ENCODE measurements at places on chromosomes 6 and 20.

DNA sequence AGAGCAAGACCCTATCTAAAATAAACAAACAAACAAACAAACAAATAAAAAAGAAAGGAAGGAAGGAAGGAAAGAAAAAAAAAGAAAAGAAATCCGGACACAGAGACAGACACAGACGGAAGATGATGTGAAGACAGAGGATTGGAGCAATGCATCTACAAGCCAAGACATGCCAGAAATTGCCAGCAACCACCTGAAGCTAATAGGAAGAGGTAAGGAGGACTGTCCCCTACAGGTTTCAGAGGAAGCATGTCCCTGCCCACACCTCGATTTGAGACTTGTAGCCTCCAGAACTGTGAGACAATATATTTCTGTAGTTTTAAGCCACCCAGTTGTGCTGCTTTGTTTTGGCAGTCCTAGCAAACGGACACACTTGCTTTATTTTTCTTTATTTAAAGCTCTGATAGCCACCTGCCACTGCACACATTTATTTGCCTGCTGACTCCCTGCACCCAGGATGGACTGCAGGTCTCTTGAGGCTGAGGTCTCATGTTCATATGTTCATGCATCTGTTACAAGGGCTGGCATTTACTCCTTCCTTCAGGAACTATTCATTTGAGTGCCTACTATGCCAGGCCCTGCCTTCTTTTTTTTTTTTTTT lies 20.7 kb upstream of the ZMYND8 start:
- no peak for DNase-seq

DNA sequence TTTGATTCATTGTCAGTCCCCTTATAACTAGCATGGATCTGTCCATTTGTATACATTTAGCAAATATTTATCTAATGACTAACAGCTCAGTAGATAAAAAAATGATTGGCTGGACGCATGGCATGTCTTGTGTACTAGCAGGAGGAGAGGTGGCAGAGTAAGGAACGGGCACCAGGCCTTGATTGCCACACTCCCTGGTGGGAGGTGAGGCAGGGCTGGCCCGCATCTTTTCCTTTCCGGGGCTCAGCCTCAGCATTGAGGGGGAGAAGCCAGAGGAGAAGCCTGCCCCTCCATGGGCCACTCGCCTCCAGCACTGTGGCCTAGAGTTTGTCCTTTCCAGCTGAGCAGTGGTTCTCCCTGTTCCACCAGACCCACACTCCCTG lies 84.9 kb upstream of the TMEM181 start:
- DNase-seq: no peak

DNA sequence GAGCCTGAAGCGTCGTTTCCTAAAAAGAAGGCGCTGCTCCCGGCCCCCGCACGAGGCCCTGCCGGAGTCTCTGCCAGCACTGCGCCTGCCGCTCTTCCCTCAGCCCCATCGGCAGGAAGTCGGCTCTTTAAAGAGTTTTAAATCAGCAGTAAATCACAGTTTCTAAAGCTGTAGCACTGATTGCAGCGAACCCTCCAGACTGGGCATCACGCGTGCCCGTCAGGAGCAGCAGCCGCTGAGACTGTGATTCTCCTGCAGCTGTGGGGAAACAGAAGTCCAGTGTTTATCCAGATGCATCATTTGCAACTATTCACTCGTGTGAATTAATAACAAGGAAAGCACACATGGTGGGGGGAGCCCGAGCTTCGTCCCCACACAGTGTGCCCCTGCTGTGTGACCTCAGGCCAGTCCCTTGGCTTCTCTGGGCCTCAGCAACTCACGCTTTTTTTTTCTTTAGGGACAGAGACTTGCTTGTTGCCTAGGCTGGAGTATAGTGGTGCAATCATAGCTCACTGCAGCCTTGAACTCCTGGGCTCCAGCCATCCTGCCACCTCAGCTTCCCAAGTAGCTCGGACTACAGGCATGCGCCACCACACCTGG lies 28.3 kb downstream of the DLL1 start:
- DNase-seq: no peak

DNA sequence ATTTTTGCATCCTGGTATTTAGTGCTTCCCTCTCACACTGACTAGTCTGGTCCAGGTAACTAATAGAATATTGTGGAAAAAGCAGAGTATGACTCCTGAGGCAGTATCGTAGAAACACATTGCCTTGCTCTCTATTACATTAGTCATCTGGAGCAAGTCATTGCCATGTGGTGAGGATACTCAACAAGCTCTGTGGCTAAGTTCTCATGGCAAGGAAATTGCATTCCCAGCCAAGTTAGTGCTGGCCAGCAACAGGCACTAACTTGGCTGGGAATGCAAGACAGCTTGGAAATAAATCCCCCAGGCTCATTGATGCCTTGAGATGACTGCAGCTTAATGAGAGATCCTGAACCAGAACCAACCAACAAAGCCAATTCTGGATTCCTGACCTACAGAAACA lies 39.7 kb upstream of the HTR1B start:
- DNase-seq: no peak

- no peak for DNase-seq
Observed at GRCh38 chr6:14275493-14275851, 157.9 kb downstream of the CD83 start.

GRCh38 chr6:137261761-137262160 lies 42.6 kb upstream of the IFNGR1 start:
- DNase-seq: no peak

DNA sequence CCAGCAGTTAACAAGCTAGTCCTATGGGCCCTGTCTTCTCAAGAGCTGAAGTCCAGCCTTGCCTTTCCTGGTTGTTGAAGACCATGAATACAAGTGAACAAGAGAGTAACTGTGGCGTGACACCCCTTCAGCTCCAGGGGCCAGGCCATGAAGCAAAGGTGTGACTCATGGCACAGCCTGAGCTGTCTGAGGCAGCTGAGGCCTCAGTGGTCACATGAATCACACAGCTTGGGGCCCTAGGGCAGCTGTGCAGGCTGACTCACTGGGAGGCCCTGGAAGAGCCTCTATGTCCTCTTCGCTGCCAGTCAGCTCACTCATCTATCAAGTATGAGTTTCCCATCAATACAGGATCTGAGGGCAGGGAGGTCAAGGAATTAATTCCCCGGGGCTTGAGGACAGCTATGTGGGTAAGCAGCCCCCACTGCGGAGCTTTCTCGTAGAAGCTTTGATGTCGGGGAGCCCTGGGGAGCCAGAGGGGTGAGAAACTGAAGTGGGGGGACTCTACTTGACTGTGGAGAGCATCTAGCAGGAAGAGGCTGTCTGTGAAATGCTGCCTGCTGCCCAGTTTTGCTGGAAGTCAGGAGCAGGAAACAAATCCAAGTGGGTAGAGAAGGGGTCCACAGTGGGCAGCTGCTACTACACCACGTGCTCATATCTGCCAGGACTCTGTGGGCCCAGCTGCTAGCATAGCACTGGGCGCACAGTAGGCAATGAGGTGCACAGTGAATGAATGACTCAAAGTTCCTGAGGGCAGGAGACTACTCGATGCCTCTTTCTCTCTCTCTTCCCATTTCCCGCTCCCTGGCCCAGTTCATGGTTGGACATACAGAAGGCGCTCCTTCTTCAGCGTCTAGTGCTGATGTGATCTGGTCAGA lies 13.7 kb upstream of the FAM83C start:
- peak; percentile 97 for DNase-seq

GRCh38 chr20:37108676-37109075 lies 12.9 kb upstream of the RBL1 start:
- no peak for DNase-seq

DNA sequence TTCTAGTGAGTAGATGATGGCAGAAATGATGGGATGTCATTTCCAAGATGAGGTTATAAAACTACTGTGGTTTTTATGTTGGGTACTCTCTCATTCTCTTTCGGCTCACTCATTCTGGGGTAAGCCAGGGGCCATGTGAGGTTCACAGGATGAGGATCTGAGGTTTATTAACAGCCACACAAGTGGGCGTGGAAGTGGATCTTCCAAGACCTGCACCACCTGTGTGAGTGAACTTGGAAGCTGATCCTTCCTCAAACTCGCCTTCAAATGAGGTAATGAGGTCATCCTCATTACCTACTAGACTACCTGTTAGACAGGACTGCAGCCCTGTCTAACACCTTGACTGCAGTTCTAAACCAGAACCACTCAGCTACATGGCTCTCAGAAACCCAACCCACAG lies 45.1 kb upstream of the TAGAP start:
- no peak for DNase-seq

- no peak for DNase-seq
Observed at GRCh38 chr6:70133246-70133645, 169.6 kb downstream of the COL9A1 start.

DNA sequence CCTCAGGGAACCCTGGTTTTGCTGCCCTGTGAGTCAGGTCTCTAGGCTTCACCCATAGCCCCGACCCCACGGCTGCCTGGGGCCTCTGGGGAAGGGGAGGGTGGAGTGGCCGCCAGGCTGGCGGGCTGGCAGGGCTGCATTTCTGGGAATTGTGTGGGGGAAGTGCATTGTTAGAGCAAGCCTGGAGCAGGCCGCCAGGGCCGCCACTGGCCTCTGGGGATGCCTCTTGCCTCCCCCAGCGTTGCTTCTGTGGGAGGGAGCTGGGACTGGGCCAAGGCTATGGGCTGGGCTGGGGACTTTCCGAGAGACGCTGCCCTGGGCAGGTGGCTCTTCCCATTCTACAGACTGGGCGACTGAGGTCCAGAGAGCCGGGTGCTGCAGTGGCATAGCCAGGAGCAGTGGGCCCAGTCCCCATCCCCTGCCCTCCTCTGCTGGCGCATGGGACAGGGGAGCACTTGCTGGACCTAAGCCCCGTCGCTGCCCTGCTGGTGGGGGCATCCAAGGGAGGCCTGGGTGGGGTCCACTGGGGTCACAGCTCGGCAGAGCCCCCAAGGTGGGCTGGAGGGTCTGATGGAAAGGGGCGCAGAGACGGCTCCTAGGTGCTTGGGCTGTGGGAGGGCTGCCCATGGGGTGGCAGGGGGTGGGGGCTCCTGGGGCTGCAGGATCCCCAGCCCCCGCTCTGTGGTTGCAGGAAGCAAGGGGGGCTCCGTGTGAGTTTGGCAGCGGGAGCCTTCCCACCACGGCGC lies 6.6 kb upstream of the SOX18 start:
- DNase-seq: no peak

DNA sequence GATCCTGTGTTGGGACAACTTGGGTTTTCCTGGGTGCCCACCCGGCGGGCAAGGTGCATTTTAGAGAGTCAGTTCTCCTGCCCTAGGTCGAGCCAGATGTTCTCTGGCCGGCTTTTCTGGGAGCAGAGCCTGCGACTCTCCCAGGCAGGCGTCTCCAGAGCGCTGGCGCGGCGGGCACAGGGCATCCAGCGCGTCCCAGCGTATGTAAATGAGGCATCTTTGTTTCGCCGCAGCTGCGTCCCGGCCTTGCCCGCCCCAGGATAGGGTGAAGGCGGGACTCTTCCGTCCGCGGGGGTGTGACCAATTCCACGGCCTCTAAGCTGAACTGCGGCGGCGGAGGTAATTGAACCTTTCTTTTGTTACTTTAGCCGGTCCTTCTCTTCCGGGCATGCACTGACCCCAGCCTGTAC lies 9.1 kb downstream of the GRIK2 start:
- DNase-seq: no peak

- DNase-seq: no peak
Observed at GRCh38 chr6:2667617-2668016, 83.1 kb downstream of the MYLK4 start.

DNA sequence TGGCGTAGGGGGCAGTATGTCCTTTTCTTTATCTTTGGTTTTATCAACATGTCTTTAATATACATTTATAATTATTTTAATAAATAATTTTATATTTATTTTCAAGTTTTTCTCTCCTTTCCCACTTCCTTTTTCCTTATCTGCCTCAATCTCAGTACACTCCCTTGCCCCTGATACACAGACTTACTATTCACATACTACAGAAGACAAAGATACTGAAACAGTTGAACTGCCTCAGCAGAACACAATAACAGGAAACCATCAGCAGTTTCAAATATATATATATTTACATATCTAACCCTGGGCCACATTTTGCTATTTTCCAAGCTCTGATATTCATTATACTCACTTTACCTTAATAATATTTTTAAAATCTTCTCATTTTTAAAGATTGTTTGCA lies 19.8 kb downstream of the IBTK start:
- DNase-seq: no peak

DNA sequence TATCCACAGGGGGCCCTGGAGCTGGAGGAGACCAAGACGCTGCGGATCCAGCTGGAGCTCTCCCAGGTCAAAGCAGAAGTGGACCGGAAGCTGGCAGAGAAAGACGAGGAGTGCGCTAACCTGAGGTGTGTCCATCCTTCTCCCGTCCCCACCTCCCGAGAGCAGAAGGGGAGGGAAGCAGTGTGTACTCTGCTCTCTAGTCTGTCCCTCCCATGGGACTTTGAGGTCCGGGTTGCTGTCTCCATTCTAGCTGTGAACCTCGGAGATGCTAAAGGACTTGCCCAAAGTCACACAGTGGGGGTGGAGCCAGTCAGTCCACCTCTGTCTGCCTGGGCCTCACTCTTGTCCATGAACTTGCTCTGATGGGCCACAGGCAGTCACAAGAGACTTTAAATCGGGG lies 44.1 kb downstream of the MYH7B start:
- DNase-seq: no peak

DNA sequence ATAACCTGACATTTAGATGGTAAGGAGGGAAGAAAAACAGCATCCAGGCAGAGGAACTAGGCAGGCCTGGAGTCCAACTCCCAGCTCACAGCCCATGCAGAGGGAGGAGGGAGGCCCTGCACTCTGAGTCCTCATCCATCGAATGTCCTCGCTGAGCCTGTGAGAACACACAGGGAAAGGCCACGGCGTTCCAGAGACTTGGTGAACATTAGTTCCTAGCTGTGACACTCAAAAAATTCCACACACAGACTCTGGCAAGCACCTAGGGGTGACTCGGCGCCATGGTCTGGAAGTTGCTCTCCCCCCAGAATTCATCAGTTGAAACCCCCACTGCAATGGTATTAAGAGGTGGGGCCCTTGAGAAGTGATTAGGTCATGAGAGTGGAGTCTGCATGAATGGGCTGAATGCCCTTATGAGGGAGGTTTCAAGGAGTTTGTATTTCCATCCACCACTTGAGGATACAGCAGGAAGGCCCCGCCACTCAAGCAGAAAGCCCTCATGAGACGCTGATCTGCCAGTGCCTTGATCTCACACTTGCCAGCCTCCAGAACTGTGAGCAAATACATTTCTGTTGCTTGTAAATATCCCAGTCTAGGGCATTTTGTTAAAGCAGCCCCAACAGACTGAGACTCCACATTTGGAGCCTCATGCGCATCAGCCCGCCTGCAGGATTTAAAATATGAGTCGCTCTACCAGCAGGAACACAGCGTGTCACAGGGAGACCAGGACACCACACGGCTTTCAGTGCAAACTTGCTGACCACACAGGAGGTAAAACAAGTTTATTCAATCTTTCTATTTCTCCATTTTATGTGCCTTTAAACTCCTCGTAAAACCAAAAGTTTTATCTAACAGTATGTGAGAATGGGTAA lies 73.9 kb downstream of the WDR27 start:
- DNase-seq: no peak

DNA sequence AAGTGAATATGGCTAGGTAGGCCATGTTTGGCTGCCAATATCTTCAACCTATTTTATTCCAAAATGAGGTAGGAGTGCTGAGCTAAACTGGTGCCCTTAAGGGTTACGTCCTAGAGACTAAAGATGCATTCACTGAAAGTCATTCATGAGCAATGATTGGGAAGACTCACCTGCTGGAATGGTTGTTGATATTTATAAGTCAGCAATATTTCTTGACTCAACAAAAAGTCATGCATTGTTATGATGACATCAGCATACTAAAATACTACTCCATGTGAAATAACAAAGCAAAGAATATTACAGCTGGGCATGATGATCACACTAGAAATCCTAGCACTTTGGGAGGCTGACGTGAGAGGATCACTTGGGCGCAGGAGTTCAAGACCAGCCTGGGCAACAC lies 17.6 kb upstream of the NUP153 start:
- no peak for DNase-seq

GRCh38 chr6:39778581-39779255 lies 13.5 kb upstream of the DAAM2 start:
- no peak for DNase-seq
